ENCODE measurements at places on chromosomes 13 and 19.

DNA sequence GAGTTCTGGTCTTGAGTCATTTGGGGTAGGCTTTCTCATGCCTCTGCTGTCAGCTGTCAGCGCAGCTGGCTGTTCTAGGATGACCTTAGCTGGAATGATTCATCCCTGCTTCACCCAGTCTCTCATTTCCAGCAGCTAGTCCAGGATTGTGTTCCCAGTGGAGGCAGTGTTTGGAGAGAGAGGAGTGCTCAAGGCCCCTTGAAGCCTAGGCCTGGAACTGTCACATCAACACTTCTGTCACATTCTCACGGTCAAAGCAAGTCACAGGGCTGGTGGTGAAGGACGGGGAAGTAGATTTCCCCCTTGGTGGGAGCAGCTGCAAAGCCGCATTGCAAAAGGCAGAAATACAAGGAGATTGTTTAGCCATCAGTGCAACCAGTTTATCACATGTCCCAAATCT, 15.2 kb downstream of the TPT1 start:
- no peak for DNase-seq

DNA sequence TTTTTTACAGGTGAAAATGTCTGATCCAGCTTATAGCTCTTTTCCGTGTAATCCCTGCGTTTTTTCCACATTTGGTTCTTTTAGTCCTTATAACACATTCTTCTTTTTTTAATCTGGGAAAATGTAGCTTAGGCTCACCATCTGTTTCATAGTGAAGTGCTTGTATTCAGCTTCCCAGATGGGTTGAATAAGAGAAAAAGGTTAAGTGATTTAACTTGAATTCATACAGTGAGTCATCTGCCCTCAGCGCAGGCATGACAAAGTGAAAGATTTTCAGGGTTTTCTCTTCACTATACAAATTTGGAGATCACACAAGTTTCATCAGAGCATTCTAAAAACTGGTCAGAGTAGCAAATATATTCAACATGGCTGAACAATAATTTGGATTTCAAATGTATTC, 224.8 kb downstream of the SPRY2 start:
- DNase-seq, result no peak

DNA sequence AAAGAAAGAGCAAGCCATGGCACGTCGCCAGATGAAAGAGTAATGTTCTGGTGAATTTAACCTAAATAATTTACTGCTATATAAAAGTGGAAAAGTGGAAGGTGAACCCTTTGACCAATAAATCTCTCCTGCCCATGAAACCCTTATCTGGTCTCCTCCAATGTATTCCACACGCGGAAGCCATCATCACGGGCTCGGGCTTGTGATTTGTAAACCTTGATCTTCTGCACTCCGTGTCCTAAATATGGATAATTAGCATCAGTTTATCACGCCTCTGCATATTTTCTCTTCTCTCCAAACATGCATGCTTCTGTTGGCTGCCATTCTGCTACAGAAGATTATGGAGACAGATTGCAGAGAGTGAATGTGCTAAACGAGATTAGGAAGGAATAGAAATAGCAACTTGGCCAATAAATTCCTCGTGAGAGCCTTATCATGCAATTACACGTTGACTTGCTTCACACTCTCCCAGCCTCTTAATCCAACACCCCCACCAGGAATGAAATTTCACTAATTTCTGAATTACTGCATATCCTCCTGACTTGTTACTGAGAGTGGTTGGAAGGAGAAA, 34.5 kb downstream of the SOX1 start:
- DNase-seq, result no peak

- no peak for DNase-seq
Measured at GRCh38 chr19:732148-733069, 18.5 kb upstream of the MISP start.

- DNase-seq, result no peak
Measured at GRCh38 chr13:79468819-79469218, 12.1 kb upstream of the NDFIP2 start.

DNA sequence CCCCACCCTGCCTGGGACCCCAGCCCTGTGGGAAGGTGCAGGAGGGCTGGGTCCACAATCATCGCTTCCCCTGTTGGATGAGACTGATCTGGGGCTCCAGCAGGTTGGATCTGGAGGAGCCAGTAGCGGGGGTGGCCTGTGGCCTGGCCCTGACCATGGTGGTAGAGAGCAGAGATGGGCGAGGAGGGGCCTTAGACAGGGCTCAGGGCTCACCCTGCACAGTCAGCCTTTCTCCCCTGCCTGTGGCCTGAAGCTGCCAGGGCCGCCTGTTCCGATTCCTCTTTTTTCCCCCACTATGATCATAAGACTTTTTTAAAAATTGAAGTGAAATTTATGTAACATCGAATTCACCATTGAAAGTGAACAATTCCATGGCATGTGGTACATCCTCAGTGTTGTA, 18.2 kb downstream of the SIN3B start:
- no peak for DNase-seq

DNA sequence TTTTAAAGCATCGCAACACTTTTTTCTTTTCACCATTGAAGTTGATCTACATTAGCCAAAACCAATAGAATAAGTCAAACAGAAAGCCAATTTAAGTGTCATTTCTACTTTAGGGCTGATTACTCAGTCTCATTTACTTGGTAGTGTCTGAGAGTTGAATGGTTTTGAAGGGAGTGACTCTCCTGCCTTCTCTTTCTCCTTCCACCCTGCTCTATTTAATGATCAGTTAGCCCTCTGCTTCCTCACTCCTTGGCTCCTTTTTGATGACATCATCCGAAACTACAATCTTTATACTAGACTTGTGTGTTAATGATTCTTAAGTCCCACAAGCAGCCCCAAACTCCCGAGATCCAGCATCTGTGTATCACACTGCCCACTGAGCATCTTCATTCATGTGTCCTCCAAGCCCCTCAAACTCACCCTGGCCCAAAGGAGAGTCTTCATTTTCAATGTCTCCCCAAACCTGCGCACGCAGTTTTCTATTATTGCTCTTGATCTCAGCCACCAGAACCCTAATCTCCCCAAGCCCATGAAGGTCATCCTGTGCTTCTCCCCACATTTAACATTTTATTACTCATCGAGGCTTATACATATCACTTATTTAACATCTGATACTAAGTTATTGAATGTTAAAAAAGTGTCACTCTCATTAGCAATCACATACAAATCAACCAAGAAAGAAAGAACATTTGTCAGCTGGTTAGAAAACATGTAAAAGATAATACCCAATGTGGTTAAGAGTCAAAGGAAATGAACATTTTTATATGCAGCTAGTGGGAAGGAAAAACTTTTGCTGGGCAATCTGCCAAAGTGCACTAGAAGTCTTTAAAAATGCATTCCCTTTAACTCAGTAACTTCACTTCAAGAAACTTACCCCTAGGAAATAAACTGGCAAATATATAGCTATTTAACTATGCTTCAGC, 32.2 kb upstream of the ARGLU1 start:
- DNase-seq, result no peak

DNA sequence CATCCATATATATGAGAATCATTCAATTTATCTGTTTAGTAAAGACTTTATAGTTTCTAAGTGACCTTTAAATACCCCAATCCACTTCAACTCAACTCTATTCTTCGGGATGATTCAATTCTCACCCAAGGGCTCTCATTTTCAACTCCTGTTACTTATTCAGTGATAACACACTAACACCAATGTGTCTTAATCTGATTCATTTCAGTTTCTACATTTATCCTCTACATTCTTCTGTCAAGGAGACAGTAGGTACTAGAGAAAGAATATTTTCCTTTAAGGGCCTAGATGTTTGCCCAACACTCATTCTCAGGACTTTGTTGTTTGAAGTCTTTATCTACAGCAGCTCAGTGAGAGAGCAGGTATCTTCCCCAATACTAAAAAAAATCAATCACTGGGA, 7.1 kb downstream of the ARGLU1 start:
- no peak for DNase-seq

- DNase-seq, result no peak
Measured at GRCh38 chr13:98443329-98443728, 133.6 kb downstream of the STK24 start.

DNA sequence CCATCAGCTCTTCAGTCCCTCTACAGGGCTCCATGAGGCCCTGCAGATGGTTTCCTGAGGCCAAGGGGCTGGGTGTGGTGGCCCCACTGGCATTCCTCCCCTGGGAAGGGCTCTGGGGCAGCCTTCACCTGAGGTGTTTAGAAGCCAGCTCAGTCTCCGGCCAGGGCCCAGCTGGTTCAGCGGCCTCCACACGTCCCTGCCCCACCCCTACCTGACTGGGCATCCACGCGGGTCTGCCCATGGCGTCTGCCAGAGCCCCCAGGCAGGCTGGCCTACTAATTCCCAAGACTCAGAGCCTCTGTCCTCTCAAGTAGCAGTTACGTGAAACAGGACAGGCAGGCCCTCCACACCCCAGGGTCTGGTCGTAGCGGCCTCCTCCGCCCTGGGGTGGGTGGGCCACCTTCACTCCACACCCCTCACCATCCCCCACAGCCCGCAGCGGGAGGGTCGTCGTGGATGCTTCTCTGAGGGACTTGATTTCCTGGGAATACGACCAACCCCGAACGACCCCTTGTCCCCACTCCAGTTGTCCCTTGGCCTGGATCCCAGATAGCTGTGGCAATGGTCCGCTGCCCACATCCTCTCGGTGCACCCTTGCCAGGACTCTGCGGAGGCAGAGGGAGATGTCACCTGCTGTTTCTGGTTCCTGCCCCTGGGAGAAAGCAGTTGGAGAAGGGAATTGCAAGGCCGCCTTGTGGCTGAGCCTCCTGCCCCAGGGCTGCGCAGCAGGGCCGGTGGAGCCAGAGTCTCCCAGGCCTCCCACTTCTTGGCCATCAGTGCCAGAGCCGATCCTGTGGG, 24.3 kb downstream of the CAPN12 start:
- DNase-seq, result no peak

DNA sequence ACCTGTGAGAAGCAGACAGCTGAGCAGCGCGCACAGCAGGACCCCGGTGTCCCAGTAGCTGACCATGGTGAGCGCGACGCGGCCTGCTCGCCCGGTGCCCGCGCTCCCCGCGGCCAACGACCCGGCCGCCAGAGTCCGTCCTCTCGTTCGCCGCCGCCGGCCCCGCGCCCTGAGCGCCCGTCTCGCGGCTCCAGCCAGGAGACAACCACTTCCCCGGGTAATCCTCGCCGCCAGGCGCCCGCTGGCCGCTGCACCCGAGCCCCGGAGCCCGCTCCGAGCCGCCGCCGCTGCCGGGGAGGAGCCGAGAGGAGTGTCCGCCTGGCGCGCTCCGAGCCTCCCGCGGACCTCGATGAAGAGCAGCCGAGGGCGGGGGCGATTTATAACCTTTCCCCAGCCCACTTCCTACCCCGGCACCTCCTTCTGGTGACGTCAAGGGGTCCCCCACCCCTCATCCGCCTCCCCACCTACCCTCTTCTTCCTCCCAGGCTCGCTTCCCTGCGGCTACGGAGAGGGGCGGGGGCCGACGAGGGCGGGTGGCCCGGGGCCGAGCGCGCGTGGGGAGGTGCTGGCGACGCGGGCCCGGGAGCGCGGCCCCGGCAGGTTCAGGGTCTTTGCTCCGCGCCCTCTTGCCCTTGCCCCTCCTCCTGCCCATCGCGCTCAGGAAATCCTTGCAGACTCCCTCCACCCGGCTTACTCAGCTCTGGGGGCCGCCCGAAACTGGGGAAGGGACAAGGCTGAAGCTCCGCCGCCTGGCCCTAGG, at the start of gene FLT1:
Gene FLT1, minus strand, starts transcription at position 351 of the 760 bp plus-strand sequence. Its CDS starts 285 bp downstream, at position 66.
- no peak for DNase-seq

DNA sequence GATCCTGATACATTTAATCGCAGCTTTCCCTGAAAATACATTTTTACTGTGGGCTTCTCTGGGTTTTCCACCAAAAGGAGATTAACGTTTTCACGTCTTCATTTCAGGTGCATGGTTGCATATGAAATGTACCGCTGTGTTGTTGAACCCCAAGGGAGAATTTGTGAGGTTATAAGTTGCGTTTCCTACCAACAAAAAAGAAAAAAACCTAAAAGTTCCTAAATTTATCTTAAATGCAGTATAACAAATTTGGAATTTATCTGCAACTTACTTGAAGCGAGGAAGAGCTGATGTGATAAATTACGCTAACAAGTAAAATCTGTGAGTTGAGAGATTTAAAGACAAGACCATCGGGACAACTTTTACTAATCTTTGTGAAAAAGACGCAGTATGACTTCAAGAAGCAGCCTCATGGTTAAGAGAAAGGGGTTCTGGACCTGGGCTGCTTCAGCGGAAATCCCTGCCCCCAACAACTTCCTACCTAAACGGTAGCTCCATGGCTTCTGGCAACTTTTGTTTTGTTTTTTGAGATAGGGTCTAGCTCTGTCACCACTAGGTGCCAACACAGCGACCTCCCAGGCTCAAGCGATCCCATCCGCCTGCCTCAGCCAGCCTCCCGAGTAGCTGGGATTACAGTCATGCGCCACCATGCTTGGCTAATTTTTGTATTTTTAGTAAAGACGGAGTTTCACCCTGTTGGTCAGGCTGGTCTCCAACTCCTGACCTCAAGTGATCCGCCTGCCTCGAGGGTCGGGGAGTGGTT, 958 bp upstream of the OBI1 start:
- no peak for DNase-seq

- no peak for DNase-seq
Measured at GRCh38 chr13:45103449-45103848, 16.9 kb upstream of the GTF2F2 start.

DNA sequence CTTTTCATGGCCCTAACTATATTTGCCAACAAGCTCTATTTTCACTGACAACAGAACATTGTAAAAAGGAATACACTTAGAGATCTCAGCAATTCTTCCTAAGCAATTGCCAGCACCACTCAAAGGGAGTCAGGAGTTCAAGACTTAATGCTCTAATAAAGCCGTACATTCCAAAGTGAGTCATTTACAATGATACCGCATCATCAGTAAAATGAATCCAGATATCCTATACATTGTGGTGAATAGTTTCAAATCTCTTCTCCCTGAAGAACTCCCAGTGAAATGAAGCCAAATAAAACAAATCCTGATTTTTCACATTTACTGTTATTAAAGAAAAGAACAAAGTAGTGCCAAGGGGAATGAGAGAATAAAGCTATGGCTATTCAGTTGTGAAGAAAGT, 2898.7 kb upstream of the PCDH20 start:
- DNase-seq, result no peak

GRCh38 chr13:94009701-94010100, 469.8 kb downstream of the DCT start:
- DNase-seq, result no peak

DNA sequence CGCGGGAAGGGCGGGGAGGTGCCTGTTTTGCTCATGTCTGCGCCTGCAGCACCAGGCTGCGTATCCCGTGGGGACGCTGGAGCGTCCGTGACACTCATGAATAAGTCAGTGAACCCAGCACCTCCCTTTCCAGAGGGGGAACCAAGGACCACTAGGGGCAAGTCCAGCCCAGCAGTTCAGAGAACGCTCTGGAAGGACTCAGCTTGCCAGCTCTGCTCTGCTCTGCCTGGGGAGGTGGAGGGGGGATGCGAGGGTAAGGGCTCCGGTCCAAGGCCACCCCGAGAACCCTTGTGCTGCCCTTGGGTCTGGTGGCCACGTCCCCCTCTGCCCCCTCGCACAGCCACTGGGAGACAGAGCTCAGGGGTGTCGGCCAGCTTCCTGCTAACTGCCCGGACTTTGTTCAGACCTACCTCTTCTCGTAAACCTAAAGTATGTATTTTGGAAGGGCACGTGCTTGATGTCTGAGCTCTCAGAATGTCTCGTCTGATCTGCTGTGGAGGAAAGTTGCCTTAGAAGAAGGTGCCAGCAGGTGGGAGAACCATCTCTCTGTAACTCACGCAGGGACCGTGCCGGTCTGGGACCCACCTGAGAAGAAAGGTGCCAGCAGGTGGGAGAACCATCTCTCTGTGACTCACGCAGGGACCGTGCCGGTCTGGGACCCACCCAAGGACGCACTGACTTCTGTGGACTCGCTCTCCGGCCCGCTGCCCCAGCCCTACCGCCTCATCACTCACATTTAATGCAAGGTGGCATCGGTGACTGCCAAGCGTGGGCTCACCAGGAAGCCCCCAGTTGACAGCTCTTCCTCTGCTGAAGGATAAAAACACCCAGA, 34.1 kb downstream of the TMEM255B start:
- DNase-seq, result no peak

GRCh38 chr13:79679334-79679733, 198.4 kb downstream of the NDFIP2 start:
- DNase-seq, result no peak

Measured in T-helper 22 cell (primary cell).